ENCODE measurements at places on chromosomes 11 and 22.

GRCh38 chr22:38732251-38732815 lies 23.5 kb downstream of the SUN2 start:
- no peak for DNase-seq

GRCh38 chr11:91840640-91841240 lies 383.9 kb upstream of the FAT3 start:
- DNase-seq: no peak

DNA sequence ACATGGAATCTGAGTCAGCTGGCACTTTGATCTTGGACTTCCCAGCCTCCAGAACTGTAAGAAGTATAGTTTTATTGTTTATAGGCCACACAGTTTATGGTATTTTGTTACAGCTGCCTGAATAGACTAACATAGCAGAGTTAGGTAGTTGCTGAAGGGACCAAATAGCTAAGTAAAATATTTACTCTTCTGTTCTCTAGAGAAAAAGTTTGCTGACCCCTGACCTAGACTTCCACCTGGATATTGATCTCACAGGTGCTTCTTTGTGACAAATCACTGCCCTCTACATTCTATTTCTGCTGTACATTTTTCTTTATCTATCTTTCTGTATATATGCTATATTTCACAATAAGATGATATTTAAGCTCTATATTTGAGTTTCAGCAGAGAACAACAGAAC lies 212.5 kb downstream of the CSNK2A3 start:
- DNase-seq: no peak

DNA sequence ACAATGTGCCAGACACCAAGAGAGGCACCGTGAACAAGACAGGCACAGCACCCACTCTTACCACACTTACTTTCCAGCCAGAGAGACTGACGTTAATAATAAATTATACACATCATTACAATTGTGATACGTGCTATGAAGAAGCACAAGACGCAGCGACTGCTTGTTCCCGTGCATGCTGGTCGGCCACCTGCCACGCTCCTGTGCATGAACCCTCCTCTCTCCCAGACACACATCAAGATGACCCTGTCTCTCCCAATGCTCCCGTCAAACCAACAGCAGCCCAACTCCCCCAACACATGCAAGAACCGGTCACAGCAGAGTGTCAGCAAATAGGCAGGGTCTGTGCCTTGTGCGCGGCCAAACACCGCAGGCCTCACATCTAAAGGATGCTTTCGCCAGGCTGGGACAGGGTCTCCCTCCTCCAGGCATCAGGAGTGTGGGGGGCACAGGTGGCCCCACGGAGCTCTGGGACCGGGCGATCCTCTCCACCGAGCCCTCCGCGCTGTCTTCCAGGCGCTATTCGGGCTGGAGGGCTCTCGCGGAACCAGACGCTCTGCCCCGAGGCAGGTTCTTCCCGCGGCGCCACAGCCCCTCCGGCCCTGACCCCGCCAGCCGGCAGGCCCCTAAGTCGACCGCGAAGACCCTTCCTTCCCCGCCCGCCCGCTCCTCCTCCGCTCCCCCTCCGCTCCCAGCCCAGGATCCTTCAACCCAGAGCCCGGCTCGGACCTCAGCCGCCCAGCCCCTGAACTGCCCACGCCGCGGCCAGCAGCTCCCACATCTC lies 533 bp downstream of the SERGEF start:
- DNase-seq: no peak

DNA sequence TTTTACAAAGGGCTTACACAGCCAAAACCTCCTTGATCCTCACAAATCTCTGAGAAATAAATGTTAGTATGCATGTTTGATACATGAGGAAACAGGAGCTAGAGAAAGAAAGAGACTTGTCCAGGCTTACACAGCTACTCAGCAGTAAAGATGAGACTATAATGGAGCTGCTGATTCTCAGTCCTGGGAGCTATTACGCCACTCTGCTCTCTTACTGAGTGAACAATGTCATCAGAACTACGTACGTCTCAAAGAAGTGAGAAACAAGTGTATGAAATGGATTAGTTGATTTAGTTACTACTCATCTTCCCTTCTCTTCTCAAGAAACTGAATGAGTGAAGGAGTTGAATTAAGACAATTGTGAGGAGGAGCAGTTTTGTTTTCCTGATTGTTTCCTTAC lies 12.3 kb downstream of the MS4A6E start:
- DNase-seq: no peak

- DNase-seq: no peak
Observed at GRCh38 chr22:23110190-23110921, 31.4 kb downstream of the RSPH14 start.

DNA sequence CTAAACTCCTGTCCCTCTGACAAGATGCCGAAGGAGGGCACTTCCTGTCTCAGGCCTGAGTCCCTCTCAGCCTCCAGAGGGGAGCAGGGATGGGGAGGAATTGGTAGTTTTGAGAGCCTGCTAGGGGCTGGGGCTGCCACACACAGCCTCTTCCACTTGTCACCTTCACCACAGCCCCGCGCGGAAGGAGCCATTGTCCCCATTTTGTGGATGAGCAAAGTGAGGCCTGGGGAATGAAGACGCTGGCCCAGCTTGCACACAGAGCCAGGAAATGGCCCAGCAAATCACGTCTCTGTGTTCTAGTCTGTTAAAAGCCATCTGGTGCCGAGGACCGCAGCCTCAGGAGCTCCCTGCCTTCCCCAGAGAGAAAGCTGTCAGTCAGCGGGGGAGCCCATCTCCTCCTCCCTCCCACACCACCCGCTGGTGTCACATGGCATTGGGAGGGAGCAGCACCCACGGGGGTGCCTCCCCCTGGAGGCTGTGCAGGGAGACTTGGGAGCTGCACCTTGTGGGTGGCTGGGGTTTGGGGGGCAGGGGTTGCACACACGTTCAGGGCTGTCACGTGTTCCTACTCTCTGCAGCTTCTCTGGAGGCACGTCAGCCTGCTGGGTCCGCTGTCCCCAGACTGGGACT lies 34.6 kb downstream of the RASD2 start:
- no peak for DNase-seq

- DNase-seq: no peak
Observed at GRCh38 chr22:40803321-40803720, 15.8 kb downstream of the SLC25A17 start.

DNA sequence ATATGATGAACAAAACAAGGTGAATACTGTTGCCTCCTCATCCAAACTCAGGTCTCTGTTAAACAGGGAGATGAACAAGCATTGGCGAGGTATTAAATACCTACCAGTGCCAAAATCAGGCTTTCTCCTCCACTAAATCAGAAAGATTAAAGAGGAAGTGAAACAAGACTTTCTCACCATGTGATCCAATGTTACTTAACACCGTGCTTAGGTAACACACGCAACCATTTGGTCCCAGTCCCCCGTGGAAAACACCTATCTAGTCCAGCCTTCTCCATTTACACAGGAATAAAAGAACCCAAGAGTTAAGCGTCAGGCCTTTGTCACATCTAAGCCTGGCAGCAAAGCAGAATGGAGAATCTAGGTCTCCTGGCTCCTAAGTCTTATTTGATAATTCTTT lies 34.5 kb downstream of the TENM4 start:
- no peak for DNase-seq

DNA sequence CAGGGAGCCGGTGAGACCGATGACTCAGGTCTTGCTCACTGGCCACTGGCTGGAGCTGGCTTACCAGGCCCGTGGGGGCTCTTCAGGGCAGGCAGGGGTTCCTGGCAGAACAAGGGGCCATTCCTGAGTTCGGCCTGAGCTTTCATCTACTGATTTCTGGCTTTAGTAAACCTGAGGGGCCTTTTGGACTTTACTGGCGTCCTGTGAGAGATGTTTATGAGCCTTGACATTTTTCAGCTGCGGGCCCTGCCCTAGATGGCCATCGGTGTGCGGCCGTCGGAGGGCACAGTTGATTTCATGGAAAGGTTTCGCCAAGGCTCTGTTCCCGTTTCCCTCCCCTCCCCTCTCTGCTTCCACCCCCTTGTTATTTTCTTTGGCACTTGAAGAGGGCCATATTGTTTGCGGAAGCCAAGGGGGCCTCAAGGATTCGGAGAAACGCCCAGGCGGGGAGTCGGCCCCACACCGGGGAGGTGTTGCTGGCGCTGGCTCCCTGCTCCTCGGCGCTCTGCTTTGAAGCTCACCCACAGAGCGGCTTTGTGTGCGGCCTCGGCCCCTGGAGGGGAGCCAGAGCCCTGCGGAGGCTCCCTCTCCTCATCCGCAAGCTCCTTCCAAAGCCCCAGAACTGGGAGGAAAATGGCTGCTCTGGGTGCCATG lies 17.7 kb downstream of the ELF5 start:
- DNase-seq: no peak

DNA sequence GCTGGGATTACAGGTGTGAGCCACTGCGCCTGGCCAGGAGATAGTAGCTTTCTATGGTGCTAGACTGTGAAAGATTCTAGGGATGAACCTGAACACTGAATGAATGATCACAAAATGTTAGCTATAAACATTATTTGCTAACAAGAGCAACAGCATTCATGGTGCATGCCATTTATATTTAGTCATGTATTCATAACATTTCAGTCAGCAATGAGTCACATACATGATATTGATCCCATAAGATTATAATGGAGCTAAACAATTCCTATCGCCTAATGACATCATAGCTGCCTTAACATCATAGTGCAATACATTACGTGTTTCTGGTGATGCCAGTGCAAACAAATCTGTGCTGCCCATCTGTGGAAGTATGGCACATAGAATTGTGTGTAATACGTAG lies 164.1 kb downstream of the ARHGAP42 start:
- no peak for DNase-seq
